ENCODE measurements at places on chromosomes 7 and 10.

- DNase-seq: no peak
These were observed 744 bp downstream of the FRAT2 start for GRCh38 chr10:97333601-97334369.

- no peak for DNase-seq
These were observed 158.2 kb downstream of the ARHGAP12 start for GRCh38 chr10:31770307-31770902.

- no peak for DNase-seq
These were observed 837.6 kb upstream of the GHITM start for GRCh38 chr10:83301732-83302131.

DNA sequence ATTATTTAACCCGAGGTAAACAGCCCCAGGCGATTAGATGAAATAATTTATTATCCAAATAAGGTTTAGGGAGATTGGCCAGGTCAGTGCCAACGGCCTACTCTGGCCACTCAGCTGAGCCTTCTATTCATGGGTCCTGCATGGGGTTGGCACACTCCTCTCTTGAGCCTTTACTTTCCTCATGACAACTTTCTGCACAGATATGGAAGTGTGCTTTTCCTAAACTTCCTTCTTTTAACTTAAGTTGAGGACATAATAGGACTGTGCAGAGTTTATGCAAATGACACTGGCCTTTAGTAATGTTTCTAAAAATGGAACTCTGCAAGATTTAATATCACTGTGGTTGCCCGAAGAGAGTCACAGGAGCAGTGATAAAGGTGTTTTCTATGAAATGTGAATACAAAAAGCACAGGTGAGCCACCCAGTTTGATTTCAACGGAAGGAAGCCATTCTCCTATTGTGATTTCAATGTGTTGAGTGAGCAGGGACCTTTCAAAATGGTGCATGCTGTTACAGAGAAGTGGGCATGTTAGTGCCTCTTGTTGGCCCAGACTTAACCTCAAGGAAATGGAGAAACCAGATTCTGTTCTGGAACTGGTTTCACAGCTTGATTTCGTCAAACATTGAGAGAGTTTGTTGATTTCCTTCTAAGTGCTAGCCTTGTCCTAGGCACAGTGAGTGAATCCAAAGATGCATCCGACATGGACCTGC is 55.7 kb downstream of the LYZL2 start:
- no peak for DNase-seq

DNA sequence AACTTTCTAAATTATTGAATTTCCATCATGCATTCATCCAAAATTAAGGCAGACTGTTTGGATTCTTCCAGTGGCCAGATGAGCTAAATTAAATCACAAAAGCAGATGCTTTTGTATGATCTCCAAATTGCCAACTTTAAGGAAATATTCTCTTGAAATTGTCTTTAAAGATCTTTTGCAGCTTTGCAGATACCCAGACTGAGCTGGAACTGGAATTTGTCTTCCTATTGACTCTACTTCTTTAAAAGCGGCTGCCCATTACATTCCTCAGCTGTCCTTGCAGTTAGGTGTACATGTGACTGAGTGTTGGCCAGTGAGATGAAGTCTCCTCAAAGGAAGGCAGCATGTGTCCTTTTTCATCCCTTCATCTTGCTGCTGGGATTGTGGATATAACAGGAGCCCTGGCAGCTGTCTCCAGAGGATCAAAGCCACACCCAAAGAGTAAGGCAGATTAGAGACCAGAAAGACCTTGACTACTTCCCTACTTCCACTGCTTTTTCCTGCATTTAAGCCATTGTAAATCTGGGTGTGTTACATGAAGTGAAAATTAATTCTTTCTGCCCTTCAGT is 8.2 kb upstream of the CFAP69 start:
- DNase-seq: no peak

DNA sequence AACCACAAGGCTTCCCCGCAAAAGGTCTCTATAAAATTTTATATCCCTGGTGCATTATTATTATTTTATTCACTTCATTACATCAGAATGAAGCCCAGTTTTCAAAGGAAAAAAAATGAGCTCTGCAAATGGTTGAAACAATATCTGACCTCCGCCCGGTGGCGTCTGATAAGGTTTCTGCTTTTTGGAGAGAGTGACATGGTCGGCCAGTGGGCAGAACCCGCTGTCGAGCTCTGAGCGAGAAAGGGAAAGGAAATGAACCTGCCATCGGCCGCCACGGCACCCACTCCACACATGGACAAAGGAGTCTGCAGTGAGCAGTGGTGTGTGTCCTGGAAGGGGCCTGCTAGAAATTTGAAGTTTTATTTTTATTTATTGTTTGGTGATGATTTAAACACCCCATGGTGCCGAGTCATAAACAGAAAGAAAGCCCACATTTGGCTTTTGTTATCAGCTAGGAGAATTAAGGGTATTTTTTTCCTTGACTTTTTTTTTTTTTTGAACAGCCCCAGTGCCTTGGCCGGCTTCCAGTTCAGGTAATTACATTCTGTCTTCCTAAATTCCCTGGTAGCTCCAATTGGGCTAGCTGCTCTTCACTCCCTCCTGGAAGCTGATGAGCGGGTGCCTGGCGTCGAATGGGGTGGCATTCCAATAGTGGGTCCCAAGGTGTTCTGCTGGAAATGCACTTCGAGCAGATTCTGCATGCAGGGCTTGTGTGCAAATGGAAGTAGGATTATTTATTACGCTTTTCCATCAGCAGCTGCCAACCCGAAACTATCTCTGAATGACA is 149.4 kb upstream of the MKI67 start:
- no peak for DNase-seq

GRCh38 chr7:29386196-29386765 is 177.4 kb upstream of the PRR15 start:
- no peak for DNase-seq

DNA sequence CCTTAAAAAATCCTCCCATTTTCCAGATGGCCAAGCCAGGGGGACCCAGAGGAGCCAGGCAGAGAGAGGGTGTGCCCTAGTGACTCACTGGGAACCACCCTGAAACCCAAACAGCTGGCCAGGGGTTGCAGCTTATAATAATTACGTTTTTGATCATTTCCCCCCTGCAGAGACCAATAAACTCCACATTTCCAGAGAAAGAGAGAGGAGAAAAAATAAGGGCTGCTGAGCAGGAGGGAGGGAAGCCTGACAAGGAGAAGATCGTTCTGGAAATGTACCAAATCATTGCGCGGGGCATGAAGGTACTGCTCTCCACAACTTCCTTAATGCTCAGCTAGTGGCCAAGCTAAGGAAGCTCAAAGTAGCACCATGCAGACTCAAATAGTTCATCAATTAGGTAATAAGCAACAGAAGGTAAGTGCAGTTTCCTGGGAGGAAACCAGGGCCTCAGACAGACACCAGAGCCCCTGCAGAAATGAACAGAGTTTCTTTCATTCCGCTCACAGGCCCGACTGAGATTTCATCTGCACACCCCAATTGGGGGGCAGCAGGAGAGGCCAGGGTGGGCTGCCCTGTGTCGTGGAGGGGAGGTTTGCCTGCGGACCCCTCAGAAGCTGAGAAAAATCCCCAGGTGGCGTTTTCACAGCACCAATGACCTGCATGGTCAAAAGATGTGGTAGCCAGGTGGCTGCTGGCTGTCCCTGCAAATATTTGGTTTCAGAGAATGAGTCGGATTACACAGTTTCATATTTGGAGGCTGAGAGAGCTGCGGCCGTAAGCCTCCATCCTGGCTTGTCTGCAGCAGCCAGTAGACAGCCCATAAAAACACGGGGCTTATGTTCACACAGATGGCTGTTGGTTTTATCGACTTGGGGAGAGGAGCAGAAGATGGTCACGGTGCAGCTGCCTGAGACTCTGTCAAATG is 153.2 kb upstream of the LYZL2 start:
- DNase-seq: no peak

DNA sequence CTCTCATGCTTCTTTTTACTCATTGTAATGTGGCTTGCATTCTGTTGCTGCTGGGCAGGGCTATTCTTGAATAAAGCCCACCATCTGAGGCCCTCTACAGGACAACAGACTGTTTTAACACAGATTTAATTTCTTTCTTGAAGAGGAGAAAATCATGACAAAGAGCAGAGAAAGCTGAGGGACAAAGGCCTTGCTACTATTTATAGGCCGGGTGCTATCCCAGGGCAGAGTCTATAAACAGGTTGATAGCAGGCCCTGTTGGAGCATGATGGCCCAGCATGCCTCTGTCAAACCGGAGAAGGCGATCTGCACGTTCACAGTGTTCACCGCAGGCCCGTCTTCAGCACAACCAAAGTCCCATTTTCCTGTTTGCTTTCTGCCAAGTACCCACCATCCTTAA is 3.0 kb downstream of the VIPR2 start:
- DNase-seq: no peak

DNA sequence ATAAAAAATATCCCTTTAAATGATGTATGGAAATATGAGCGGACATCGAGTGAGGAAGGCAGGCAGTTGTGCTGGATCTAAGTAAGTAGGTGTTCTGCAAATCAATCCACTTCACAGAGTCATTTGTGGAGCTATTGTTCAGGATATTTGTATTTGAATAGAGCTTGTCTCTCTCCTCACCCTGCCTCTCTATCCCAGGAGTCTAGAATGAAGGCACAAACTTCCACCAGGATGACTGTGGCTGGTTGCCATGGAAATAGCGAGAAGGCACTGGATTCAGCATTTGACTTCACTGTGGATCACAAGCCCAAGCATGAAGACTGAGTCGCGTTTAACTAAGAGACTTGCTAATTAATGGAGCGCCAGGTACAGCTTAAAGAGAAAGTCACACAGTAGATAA is 53.2 kb downstream of the NPY start:
- DNase-seq: no peak

- no peak for DNase-seq
These were observed 670.8 kb downstream of the SORCS1 start for GRCh38 chr10:106493751-106494150.

GRCh38 chr10:75565286-75566251 is 134.1 kb downstream of the LRMDA start:
- DNase-seq: no peak

DNA sequence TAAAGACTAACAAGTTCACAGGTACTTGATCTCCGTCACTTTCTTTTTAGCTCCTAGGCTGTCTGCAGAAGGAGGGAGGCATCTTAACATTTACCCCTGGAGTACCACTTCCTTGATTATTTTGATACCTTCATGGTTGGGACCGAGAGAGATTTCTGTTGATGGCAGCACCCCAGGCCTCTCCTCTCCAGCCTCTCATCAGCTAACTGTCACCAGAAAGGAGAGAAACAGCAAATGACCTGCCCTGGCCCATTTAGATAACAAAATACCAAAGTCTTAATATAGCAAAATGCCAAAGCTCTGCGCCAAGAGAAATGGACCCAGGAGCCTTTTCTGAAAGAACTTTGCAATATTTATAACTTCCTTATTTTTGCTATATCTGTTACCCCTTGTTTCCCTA is 30.0 kb upstream of the KLHL7 start:
- no peak for DNase-seq

- no peak for DNase-seq
These were observed 111.3 kb upstream of the IGFBP3 start for GRCh38 chr7:46032353-46032752.

DNA sequence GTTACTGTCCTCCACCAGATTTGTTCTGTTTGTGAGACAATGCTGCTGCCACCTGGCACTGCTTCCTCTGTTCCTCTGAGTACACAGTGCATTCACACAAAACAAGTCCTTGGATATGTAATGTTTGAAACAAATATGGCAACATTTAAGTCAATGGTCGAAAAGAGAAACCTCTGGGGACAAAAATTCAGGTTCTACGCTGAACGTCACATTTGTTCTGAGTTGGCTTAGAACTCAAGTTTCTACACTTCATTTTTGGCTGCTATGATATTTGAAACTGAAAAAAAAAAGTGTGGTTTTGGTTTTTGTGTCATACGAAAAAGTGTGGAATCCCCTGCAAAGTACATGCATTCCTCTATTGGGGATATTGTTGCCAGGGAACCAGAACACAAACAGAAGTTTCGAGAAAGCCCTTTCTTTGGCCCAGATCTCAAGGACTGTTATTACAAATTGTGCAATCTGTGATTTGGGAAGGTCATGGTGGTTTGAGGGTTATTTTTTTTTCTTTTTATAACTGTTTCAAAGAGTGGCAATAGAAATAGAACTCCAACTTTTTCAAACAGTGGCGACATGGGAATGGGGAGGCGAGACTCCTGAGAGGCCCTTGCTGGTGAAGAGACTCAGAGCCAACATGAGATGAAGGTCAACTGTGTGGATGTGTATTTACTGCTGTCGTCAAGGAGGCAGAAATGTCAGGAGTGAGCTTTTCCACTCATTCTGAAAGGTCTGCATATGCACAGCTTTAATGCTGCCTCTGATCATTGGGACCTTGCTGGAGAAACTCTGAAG is 127.5 kb downstream of the CUBN start:
- DNase-seq: no peak

DNA sequence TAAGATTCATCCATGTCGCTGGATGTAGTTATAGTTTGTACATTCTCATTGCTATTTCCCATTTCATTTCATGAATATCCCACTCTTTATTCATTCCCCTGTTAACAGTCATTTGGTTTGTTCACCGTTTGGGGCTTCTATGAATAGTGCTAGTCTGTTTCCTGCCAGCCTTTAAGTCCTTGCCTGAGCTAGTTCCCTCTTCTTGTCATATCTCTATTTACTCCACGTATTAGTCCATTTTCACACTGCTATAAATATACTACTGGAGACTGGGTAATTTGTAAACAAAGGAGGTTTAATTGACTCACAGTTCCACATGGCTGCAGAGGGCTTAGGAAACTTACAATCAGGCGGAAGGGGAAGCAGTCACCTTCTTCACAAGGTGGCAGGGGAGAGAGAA is 56.2 kb downstream of the PLCE1 start:
- no peak for DNase-seq

GRCh38 chr7:101542527-101543241 is 86.4 kb downstream of the MYL10 start:
- peak; percentile 33 for DNase-seq

DNA sequence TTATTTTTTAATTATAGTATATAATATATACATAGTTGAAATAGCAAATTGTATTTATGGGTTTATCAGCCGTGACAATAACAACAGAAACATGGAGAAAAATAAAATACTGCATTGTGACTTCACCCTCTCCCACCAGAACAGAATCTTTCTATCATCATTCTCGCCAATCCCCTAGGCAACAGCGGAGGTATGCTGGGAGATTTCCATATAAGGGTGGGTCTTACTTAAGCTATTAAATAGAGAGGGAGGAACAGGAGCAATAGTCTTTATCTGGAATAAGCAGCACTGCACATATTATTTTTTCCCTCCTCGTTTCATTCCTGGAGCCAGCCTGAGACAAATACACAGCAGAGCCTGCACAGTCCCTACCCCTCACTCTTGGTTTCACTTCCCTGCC is 1214.9 kb downstream of the XPNPEP1 start:
- no peak for DNase-seq
